ENCODE measurements at places on chromosomes 5 and 9.
A peak's percentile ranks its signal among the peaks of the same experiment; 100 is the strongest.

DNA sequence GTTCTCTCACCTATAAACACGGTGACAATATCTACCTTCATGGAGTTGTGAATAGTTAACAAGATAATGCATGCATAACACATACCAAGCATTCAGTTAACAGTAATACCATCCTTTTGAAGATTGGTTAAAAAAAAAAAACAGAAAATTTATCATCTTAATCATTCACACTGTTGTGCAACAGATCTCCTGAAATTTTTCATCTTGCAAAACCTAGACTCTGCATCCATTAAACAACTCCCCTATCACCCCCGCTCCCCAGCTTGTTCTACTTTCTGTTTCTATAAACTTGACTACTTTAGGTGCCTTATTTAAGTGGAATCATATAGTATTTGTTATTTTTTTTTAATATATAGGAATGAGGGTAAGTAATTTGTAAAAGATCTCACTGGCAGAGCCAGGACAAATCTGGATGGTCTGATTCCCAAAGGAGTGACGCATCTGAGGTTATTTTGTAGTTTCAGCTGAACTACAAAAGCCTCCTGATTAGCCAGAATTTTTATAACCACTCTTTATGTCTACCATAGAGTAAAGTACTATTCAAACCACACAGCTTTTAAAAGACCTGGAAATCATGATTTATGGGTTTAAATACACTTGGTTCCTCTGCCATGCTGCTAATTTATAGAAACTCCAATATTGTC, 93.0 kb downstream of the FANCC start:
- DNase-seq, result peak; percentile 28

- peak; percentile 65 for DNase-seq
These were observed 726 bp downstream of the DAP start for GRCh38 chr5:10760096-10760920.

DNA sequence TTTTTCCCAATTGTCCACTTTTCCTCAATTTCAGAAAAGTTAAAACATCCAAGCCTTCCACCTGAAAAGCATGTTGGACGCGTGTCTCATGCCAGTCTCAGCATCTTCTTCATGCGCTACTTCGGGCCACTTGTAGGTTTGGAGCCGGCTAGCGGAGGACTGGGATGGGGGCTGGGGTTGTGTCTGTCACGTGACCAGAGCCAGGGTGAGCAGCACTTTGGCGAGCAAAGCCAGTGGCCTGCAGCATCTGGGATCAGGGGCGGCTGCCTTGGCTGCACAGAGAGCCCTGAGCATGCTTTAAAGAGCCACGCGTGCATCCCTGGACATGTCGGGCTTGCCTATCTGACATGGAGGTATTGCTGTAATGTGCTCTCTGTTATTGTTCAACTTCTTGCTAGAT, 41.2 kb downstream of the SLC6A3 start:
- DNase-seq, result no peak

DNA sequence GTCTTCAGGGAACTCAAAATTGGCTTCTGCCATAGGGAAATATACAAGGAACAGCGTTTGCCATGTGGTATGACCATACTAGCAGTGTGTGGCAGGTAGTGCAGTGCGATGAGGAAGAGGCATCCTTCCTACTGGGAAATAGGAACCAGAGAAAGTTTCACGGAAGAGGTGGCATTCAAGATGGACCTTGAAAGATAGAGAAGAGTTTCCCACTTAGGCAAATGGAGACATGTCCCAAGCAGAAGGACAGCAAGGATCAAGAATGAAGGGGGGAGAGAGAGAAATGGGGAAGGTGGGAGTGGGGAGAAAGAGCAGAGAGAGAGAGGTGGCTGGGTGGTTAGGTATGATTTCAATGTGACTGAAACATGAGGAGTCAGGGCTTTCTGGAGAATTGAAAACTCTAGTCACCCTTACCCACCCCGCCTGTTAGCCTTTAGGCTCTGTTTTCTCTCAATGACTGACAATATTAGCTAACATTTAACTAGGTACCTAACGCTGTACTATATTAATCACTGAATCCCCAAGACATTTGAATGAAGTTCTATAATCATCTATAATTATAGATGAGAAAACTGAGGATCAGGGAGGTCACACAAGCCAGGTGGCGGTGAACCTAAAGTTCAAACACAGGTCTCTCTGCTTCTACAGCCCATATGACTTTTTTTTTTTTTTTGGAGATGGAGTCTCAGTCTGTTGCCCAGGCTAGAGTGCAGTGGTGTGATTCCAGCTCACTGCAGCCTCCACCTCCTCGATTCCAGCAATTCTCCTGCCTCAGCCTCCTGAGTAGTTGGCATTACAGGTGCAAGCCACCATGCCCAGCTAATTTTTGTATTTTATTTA, 171.3 kb downstream of the NR3C1 start:
- DNase-seq, result no peak

GRCh38 chr9:87372356-87372851, 125.3 kb upstream of the DAPK1 start:
- DNase-seq, result no peak

- DNase-seq, result no peak
These were observed 8.3 kb downstream of the DIMT1 start for GRCh38 chr5:62395210-62395950.

All from cardiac fibroblast (primary cell).